NCI-H1436 treated with DMSO at 0.1 percent for 48 hours (cell line): ENCODE measurements at places on chromosomes 4 and X.

GRCh38 chr4:7158991-7159390 is 33.3 kb upstream of the SORCS2 start:
- DNase-seq: no peak

- no peak for DNase-seq
Observed at GRCh38 chr4:73575660-73576059, 44.6 kb downstream of the RASSF6 start.

DNA sequence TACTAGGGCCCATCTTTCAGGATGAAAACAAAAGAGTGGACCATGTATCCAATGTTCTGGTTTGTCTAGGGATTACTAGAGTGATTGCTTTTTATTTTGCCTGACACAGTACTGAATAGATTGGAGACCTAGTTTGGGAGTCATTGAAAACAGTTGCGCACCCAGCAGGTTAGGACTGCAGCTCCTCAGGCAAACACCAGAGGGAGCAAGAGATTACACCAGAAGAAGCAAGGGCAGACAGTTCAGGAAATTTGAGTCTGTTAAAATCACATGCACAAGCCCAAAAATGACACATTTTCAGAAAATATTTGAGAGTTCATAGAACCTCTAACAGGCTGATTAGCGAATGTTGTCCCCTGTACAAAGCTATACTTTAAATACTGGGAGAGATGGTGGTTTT is 55.6 kb downstream of the CYLC1 start:
- no peak for DNase-seq

DNA sequence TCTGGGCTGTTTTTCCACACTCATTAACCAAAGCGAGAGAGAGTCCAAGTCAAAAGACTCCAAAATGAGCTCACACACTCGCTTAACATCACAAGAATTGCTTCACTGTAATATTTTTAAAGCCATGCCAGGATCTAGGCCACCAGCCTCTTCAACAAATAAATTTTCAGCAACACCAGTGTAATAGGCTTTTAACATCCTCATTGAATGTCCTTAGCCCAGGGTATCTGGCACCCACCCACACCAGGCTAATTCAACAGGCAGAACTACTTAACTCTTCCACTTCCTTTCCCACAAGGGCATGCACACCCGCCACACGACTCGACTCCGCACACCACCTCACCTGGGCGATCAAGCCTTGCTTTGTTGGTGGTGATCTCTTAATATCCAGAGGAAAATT is 34.2 kb downstream of the FAT1 start:
- DNase-seq: no peak

DNA sequence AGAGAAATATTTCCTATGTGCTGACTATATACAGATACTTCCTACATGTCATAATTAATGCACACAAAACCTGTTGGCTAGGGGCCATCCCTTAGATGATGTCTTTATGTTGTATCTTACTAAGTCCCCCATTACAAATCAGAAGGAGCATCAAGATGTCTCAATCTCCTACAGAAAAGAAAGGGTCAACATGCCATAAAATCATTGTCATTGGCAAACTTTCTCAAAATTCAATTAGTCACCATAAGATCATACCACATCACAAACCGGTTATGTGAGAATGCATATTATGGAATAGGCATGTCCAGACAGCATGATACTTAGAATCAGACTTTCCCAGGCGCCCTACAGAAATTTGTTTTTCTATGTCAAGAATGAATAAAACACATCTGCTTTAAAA is 175.2 kb upstream of the TET2 start:
- DNase-seq: no peak

DNA sequence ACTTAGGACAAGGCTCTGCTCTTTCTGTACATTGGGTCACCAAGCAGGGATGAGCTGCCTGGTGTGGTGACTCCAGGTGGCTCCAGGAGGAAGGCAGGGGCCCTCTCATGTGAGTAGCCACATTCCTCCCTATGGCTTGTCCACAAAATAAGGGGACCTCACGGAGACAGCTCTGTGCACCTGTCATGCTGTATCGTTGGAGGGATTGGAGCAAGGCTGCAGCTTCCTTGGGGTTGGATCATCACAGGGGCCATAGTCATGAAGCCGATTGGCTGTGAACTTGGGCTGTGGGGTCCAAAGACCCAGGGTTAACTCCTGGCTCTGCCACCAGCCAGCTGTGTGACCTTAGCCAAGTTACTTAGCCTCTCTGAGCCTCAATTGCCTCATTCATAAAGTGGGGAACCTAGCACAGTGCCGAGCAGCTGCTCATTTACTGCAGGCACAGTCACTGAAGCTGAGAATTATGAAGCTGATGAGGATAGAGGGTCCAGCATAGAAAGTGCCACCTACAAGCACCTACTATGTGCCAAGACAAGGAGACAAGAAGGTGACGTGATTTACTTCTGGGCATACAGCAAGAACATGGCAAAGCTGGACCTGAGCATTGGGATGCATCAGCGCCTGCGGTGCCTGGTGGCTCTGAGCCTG is 11.8 kb upstream of the KIAA0232 start:
- DNase-seq: no peak

DNA sequence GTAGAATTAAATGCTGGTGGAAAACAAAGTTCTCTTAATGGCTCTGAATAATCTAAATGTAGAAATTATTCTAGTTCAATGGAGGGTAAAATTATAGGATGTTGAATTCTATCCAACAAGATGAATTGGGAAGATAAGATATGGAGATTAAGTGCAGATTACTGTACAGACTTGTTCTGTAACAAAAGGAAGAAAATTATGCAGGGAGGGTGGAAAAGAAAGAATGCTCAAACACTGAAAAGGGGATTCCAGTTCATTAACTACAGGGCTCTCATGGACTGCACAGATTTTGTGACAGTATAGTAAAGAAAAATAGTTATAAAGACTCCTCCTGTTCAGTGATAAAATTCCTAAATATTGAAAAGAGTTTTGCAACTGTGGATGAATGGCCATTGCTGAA is 1794.0 kb upstream of the PCDH7 start:
- DNase-seq: no peak

- DNase-seq: no peak
Observed at GRCh38 chrX:11535156-11535919, 130.4 kb downstream of the ARHGAP6 start.

GRCh38 chr4:4772534-4772933 is 86.9 kb upstream of the MSX1 start:
- DNase-seq: no peak

DNA sequence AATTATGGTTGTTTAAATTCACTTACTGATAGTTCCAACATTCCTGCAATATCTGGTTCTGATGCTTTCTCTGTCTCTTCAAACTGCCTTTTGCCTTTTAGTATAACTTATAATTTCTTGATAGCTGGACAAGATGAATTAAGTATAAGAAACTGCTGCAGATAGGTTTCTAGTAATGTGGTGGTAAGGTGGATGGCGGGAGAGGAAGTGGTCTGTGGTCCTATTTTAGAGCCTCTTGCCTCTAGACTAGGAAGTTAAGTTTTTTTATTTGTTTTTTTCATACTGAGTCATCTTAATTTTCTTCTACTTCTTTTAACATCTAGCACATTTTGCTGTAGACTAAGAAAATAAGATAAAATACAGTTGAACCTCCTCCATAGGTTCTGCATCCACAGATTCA is 310.0 kb downstream of the SLITRK2 start:
- DNase-seq: no peak

- DNase-seq: no peak
Observed at GRCh38 chrX:19723427-19723826, 164.0 kb downstream of the SH3KBP1 start.

- DNase-seq: no peak
Observed at GRCh38 chr4:8607603-8608481, 15.3 kb downstream of the CPZ start.

GRCh38 chr4:151409470-151410313 is 716 bp downstream of the FHIP1A start:
- DNase-seq: no peak

DNA sequence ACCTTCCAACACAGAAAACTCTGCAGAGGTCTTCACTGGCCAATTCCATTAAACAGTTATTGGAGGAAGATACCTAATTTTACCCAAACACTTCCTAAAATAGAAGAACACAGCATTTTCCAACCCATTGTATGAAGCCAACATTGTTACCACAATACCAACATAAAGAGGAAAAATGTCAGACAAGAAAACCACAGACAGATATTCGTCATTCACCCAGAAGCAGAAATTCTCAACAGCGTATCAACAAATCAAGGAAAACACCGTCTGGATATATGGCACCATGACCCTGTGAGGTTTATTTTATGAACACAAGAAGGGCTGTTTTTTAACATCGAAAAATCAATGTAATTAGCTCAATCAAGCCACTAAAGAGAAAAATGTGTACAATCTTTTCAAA is 255.6 kb downstream of the ASMT start:
- no peak for DNase-seq

DNA sequence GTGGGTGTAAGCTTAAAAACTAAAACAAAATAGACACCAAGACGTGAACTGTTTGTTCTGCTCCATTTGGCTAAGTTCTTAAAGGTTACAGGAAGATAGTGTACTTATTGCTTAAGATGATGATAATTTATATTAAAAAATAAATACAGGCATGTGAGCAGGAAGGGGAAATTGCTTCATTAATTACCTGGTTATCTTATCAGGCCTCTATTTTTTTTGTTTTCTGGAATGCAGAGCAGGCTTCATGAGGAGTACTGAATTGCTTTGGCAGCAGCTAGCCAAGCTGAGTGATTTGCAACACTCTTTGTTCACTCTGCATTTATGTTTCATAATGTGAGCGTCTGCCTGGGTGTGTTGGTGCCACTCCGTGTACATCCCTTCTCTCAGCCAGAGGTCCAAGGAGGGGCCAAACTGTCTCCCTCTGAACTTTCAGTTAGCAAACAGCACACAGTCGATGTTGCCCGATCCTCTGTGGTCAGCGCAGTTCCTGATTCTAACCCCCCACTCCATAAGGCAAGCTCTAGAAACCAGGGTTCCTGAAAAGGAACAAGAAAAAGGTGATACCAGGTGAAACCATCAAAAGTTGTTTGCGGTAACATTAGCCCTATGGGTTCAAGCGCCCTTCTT is 348.2 kb downstream of the SPRY1 start:
- DNase-seq: no peak

- peak; percentile 2 for DNase-seq
Observed at GRCh38 chr4:104393655-104394324, 100.9 kb downstream of the CXXC4 start.

DNA sequence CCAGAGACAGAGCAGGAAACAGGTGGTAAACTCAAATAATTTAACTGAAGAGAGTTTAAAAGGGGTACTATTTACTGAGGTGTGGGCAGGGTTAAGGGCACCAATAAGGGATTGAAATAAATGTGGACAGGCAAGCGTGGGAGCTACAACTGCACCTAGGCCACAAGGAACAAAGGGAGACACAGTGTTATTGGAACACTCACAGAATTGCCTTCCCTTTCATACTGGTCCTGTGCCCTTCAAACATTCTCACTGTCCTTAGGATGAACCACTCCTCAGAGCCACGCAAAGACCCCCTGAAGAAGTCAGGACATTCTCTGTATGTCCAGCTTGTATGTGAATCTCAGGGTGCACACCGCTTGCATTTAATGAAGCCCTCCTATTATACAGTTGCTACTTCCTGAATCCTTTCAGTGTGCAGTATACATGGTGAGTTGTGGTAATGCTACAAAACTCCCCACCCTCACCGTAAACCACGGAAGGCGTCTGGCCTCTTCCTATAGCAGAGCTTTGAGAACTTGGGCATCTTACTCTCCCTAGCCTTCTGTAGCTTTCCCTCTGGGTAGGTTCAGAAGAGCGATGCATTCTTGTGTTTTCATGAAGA is 9.6 kb upstream of the MRPL1 start:
- DNase-seq: no peak

- DNase-seq: no peak
Observed at GRCh38 chrX:153307276-153308178, 14.0 kb downstream of the PNMA6F start.

- no peak for DNase-seq
Observed at GRCh38 chr4:104163820-104164219, 330.9 kb downstream of the CXXC4 start.

DNA sequence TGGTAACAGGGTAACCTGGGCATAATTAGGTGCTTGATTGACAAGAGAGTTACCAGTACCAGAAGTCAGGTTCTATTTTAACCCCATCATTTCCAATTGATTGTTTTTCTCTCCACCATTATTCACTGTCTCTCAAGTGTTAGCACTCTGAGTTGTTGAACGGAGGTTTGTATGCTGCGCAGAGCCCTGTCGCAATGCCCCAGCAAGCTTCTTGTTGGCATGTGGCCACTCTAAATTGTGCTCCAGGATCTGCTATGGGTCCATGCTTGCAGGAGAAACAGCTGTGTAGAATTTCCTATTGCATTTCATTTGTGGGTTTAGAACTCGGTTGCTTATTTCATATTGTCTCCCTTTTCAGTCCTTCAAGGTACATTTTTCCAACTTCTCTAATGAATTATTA is 98.2 kb downstream of the KLHL8 start:
- no peak for DNase-seq

GRCh38 chrX:51332188-51332942 is at the start of gene NUDT10:
Gene NUDT10 (plus strand): TSS chrX:51332822. CDS start chrX:51332966, 144 bp downstream.
- DNase-seq: no peak

DNA sequence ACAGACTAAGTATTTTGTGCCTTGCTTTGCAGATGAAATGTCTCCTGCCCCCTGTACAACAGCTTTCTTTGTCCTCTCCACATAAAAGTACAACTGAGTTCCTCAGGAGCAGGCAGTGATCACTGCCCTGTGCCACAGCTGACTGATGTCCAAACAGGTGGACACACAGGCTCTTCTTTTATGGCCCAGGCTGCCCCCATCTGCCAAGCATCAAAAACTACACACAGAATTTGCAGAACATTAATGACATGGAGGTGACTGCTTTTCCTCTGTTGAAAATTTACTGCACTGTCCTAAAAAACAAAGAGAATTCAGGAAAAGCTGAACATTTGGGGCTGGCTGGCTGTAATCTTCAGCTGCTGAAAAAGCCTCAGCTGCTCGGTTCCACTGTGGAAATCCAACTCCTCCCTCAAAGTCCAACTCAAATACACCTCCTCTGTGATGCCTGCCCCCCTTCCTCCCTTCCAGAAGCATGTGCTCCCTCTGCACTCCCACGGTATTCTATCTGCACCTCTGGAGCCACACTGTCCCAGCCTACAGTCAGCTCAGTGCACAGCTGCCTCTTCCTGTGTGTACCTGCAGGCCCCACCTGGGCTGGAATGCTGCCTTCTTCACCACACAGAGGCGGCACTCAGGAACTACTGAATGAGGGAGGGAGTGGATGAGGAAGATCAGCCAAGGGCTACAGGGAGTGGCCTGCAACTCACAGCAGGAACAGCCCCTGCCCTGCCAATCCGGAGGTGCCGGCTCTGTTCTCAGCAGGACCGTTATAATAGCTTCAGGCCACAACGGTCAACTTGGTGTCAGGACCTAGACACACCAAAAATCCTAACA is 10.3 kb downstream of the AFAP1 start:
- DNase-seq: no peak

- DNase-seq: no peak
Observed at GRCh38 chrX:11398785-11399184, 105.6 kb downstream of the AMELX start.

GRCh38 chr4:184641022-184641421 is 8.2 kb downstream of the CASP3 start:
- DNase-seq: no peak

GRCh38 chrX:40084471-40085101 is 13.2 kb downstream of the BCOR start:
- DNase-seq: no peak

- DNase-seq: no peak
Observed at GRCh38 chr4:6221851-6222760, 21.8 kb upstream of the JAKMIP1 start.
